ENCODE measurements at places on chromosomes 1 and 21. TPM values are rescaled to one million over a fixed set of nuclear protein-coding genes. Genes with fewer than 3 reads are reported as not detected.

The FNDC5 gene
- not detected for total RNA-seq

The TPM3 gene
- 597 TPM for total RNA-seq

GRCh38 chr1:42807056-42807668 lies 9.8 kb upstream of the ERMAP start:
- peaks cover 6% of the 10 kb centered on the region for H3K36me3 ChIP-seq
- H3K27me3 ChIP-seq: no peaks in the 10 kb centered on the region
- peaks cover 3% of the 10 kb centered on the region for H3K4me1 ChIP-seq
- no peak overlapping the region for H3K4me3 ChIP-seq
- no peak for DNase-seq

- no peak overlapping the region for H3K4me3 ChIP-seq
- no peaks in the 10 kb centered on the region for H3K36me3 ChIP-seq
- DNase-seq: no peak
- H3K4me1 ChIP-seq: no peaks in the 10 kb centered on the region
- no peak overlapping the region for H3K27ac ChIP-seq
- H3K27me3 ChIP-seq: peaks cover 6% of the 10 kb centered on the region
Observed at GRCh38 chr1:85342207-85342606, 65.8 kb upstream of the BCL10 start.

GRCh38 chr21:40760821-40761220 lies 86.1 kb downstream of the DSCAM start:
- H3K4me3 ChIP-seq: no peak overlapping the region
- no peaks in the 10 kb centered on the region for H3K4me1 ChIP-seq
- H3K36me3 ChIP-seq: no peaks in the 10 kb centered on the region
- no peak overlapping the region for H3K27ac ChIP-seq
- no peak for DNase-seq

DNA sequence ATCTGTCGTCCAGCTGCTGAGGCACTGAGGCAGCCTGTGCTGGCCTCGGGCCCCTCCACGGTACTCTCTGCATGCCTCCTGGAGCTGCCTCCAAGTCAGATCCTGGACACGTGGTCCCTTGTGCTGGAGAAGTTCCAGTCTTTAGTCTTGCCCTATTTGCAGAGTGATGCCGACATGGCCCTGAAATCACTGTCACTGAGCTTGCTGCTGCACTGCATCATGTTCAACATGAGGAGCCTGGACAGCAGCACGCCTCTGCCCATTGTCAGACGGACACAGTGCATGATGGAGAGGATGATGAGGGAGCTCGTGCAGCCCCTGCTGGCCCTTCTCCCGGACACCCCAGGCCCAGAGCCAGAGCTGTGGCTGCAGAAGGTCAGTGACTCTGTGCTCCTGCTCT lies 10.0 kb downstream of the URB2 start:
- no peak overlapping the region for H3K4me3 ChIP-seq
- peaks cover 54% of the 10 kb centered on the region for H3K36me3 ChIP-seq
- no peaks in the 10 kb centered on the region for H3K27me3 ChIP-seq
- H3K4me1 ChIP-seq: peaks cover 16% of the 10 kb centered on the region

GRCh38 chr1:119878171-119878570 lies 18.1 kb downstream of the ADAM30 start:
- H3K27ac ChIP-seq: no peak overlapping the region
- H3K36me3 ChIP-seq: no peaks in the 10 kb centered on the region
- H3K4me3 ChIP-seq: no peak overlapping the region
- DNase-seq: no peak
